ENCODE measurements at places on chromosomes 2 and 18.

GRCh38 chr2:58357521-58357920 is 116.4 kb upstream of the FANCL start:
- DNase-seq, result no peak

DNA sequence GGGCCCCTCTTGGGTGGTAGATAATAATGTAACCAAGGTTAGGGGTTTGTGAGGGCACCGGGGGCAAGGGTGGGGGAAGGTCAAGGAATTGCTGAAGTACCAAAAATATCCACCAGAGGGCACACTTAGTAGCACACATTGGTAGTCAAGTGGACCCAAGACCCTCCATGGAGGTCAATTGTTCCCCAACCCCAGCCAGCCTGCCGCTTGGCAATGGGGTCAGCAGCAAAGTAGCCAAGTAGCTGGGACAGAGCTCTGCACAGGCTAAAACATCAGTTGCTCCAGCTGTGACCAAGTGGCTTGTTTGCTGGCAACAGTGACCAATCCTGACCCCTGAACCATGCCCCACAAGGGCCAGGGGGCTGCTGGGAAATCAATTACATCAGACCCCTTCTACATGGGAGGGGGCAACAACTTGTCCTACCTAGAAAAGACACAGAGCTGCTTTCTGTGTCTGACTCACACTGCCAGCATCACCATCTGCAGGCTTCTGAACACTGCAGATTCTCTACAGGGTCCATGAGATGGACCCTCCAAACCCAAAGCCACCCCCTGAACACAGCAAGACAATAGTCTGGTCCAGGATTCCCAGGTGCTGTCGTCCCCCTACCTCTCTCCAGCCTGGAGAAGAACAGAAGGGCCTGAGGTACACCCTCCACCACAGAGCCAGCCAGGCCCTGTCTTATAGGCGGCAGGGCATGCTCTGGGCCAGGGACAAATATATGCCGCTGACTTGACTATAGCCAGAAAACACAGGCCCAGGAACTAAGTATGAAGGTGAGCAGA is 76.0 kb downstream of the EMX1 start:
- no peak for DNase-seq

DNA sequence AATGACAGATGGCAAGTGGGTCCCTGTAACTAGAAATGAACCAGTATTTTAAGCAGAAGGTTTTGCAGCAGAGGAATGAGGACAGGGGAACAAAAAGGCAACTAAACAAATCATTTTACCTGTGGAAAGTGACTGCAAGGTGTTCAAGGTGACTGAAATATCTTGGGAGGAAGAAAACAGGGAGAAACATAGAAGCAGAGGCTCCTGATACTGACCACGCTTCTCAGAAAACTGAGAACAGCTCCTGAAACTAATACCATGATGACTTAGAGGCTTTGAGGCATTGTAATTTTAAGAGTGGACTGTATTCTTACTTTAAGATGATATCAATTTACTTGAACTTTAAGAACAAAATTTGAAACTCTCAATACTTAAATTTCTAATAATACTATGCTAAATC is at the start of gene DYTN:
DYTN (minus strand) TSS at position 101 of the 400 bp plus-strand sequence. CDS start 117 bp downstream, outside the sequence.
- no peak for DNase-seq

GRCh38 chr2:36530983-36531354 is 67.0 kb downstream of the FEZ2 start:
- DNase-seq, result no peak
